ENCODE measurements at places on chromosomes 3 and 15.

GRCh38 chr15:74621936-74622335, 6.3 kb downstream of the CLK3 start:
- no peak for DNase-seq

DNA sequence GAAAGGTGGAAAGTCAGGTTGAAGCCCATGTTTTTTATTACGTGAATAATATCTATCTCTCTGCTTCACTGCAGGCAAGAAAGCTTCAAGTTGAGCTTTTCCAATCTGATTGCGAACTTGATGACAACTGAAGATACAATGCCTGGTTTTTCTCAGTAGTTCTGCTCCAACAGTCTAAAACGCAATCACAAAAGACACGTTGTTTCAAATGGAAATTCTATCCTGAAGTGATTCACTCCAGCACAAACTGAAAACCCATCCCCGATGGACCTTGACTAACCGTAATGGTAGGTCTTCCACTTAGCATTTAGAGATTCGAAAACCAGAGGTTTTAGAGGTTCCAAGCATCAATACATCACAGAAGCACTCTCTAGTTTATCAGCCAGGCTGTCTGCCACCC, 10.6 kb downstream of the B4GALT4 start:
- DNase-seq, result no peak

DNA sequence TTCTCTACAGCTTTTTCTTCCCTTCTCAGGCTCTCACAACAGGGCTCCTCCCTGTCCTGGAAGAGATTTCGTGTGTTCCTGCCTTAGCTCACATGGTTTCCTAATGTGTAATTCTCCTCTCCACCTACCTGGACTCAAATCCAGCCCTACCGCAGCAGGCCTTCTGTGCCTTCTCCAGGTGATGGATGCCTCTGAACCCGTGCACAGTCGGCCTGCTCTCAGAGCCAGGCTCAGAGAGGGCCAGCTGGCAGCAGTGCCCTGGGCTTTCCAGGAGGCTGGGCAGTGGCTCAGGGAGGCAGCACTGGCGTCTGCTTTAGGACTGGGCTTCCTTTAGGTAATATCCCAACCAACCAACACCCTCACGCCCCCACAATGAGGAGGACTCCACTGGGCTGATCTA, 123.2 kb upstream of the TMC3 start:
- DNase-seq, result no peak

GRCh38 chr15:41692049-41692448, 31.8 kb downstream of the MGA start:
- no peak for DNase-seq

- DNase-seq, result no peak
These were observed 10.9 kb upstream of the RFT1 start for GRCh38 chr3:53140847-53141845.

DNA sequence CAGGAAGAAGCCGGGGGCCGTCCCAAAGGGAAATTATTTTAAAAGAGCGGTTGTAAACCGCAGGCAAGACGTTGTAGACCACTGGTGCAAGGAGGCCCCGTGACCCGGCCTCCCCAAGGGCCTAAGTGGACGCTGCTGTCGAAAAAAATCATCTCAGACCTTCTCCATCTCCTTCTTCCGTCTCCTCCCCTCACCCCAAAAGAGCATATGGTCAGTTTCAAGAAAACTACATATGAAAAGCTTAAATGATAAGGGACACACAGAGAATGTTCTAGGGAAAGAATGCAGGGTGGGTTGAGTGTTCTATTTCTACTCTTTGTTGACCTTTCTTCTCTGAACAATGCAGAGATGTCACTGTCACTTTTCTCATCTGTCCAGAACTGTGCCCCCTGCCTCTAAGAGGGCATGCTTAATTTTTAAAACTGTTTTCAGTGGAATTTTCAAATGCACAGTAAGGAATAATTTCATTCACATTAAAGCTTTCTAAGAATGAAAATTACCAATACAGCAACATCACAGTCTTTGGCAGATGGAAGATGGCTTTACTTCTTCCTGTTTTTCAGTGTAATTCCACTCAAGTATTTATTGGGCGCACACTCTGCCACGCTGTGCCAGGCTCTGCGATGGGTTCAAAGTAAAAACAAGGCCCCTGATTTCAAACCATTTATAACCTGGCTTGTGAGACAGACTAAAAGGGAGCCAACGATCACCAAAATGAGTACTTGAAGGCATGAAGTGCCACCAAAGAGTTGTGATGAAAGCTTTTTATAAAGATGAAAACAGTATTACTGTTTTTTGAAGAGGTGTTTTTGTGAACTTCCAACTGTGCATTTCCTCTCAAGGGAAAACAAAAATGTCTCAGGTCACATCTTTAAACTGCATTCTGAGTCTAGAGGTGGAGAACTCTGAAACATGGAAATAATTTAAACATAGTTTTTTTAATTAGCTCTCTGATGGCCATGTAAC, 891 bp upstream of the TOP2B start:
- DNase-seq, result no peak

GRCh38 chr15:29050870-29051269, 165.1 kb downstream of the APBA2 start:
- DNase-seq, result no peak

DNA sequence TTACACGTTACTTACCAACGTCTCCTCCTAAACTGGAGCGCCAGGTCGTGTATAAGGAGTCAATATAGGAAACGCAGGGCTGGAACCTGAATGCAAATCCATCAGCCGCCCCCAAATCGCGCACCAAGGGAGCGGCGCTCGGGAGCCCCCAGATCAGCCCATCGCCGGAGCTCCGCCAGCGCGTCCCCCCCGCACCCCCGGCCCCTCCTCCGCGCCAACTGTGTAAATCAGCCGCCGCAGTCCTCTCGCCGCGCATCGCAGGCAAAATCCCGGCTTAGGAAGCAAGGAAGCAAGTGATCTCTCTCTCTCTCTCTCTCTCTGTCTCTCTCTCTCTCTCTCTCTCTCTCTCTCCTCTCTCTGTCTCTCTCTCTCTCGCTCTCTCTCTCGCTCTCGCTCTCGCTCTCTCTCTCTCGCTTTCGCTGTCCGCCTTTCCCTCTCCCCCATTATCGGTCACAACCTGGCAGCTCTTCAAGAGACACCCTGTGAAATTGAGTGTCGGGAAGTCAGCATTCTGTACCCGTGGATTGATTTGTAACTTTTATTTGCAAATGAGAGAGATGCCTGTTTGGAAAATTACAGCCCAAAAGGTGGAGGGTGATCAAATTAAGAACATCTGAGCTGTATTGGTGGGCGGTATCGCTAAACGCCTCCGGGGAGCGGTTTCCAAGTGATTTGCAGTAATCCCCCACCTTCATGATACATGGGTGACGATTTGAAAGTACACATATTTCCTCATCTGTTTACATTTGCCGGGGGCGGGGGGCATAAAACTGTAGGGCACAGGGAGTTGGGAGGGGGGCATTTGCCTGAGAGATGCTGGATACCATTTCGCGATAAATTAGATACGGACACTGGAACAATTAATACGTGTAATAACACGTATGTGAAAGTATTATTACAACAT, 645 bp upstream of the SLITRK3 start:
- DNase-seq, result no peak

DNA sequence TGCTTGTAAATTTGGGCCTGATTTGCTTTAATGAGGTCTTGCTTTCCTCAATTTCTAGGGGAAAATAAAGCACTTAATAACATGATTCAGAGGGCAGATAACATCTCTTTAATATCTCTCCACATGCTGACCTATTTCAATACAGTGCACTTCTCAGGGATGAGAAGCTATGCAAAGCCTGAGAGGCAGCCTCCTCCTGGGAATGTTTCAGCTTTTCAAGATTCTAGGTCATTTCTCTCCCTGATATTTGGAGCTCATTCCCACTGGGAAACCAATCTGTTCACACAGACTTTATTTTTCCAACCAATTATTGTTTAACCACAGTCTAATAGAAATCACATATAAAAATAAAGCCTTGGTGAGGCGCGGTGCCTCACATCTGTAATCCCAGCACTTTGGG, 67.0 kb upstream of the LSAMP start:
- DNase-seq, result no peak

- no peak for DNase-seq
These were observed 69.2 kb downstream of the ABHD5 start for GRCh38 chr3:43759938-43760337.

DNA sequence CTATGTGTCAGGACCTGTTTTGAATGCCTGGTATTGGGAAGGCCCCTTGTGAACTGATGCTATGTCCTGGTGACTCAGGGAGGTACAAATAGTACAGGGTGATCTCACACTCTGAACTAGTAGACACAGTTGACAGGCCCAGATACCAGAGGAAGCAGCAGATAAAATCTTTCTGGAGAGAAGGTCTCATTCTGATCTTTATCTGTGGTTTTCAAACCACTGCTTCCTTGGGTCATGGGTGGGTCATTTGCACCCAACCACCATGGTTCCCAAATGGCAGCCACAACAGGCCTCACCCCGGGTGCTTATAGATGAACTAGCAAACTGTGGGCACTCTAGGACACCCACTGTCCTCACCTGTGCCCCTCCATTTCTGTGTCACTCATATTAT, 43.4 kb downstream of the PXYLP1 start:
- no peak for DNase-seq

GRCh38 chr3:105811518-105812193, 57.2 kb downstream of the CBLB start:
- no peak for DNase-seq

DNA sequence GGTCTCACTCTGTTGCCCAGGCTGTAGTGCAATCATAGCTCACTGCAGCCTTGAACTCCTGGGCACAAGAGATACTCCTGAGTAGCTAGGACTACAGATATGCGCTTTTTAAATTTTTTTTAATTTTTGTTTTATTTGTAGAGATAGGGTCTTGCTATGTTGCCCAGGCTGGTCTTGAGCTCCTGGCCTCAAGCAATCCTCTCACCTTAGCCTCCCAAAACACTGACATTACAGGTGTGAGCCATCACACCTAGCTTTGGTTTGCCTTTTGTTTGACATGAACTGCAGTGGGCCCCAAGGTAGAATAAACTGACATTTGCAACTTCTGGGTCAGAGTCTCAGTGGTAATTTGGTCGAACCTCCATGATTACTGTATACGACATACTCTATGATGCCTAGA, 7.9 kb upstream of the GLB1 start:
- no peak for DNase-seq

- no peak for DNase-seq
These were observed 19.5 kb downstream of the LRIG1 start for GRCh38 chr3:66481071-66482017.

GRCh38 chr3:111197485-111197884, 125.9 kb downstream of the NECTIN3 start:
- DNase-seq, result no peak

GRCh38 chr3:99647081-99647480, 8.7 kb downstream of the COL8A1 start:
- DNase-seq, result no peak

DNA sequence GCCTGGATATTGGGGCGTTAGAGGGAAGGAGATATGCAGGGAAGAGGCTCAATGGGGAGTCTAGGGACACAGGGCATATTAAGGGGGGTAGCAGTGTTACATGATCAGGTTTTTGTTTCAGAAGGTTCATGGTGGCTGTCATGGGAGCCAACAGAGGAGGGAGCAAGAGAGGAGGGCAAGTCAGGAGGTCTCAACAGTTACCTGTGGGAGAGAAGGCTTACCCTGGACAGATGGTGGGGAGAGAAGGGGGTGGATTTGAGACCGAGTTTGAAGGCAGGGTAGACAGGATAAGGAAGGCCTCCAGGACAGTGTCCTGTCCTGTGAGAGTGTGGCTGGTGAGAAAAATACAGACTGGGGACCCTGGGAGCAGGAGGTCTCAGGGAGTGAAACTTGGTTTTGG, 3.8 kb upstream of the WNT7A start:
- no peak for DNase-seq

DNA sequence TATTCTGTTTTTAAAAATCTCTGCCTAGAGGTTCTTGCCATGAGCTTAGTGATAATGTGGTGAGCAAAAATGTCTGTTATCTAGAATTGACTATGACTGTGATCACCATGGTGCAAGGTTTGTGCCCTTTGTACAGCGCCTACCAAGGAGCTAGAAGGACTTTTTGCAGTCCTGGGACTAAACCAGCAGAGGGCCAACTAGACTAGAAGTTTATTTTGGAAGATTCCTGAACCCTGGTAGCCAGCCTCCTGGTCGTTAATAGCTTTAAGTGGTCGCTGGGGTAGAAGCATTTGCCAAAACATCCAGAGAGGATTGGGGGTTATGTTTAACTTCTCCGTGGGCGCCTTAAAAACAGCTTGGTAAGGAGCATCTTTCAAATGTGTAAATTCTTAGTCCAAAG, 7.8 kb downstream of the SCG5 start:
- DNase-seq, result no peak

DNA sequence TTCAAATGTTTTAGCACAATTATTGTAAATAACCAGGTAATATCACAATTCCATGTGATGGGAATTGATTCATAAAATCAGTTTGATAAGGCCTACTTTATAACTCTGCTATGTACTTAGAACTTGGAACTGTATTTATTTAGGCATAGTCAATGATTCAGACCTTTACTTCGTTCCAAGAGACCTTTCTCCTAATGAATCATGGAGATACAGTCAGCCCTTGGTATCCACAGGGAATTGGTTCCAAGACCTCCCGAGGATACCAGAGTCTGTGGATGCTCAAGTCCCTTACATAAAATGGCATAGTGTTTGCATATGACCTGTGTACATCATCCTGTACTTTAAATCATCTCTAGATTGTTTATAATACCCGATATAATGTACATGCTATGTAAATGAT, 60.8 kb upstream of the UMPS start:
- no peak for DNase-seq

GRCh38 chr3:102176333-102177050, 258.3 kb upstream of the ZPLD1 start:
- DNase-seq, result no peak

DNA sequence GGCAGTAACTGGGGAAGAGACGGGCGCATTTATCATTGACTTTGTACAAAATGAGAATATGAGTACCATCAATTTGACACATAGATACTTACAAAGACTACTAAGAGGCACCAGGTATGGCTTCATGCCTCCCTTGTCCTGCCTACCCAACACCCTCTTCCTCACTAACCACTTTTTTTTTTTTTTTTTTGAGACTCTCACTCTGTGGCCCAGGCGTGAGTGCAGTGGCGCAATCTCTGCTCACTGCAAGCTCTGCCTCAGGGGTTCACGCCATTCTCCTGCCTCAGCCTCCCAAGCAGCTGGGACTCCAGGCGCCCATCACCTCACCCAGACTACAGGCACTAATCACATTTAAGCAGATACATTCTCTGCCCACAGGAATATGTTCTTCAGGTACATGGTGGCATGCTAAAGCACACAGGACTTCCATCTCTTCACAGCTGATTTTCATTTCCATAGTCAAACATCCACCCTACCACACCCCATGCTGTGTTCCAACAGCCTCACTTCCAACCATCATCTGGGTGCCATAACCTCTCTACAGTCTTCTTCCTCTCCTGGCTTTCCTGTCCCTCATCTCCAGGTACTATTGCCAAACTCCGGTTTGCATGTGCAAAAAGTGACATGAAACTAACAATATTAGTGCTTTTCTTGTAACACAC, 41.7 kb downstream of the RAB27A start:
- DNase-seq, result no peak

DNA sequence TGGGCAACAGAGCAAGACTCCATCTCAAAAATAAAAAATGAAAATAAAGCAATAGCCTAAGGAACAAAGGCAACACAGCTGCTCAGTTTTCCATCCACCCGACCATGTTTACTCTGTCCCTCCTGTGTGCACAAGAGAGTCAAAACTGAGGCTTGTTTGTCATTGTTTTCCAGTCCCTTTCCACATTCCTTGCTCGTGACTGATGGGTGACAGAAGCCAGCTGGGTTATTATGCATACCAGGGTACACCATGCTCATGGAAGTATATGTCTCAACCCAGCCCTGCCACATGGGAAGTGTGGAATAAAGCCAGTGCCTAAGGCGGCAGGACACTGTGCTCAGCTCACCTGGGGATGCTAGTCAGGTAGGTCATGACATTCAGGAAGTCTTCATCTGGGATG, 49.5 kb downstream of the MCF2L2 start:
- no peak for DNase-seq

- no peak for DNase-seq
These were observed 15.3 kb upstream of the FMN1 start for GRCh38 chr15:33209575-33210481.
